Skeletal muscle cell (primary cell): ENCODE measurements at places on chromosomes 16 and 17.
A peak's percentile ranks its signal among the peaks of the same experiment; 100 is the strongest.

- no peak for DNase-seq
Observed at GRCh38 chr16:89962754-89963498, 14.4 kb downstream of the DEF8 start.

GRCh38 chr16:54519161-54519695, 232.6 kb upstream of the IRX3 start:
- no peak for DNase-seq

DNA sequence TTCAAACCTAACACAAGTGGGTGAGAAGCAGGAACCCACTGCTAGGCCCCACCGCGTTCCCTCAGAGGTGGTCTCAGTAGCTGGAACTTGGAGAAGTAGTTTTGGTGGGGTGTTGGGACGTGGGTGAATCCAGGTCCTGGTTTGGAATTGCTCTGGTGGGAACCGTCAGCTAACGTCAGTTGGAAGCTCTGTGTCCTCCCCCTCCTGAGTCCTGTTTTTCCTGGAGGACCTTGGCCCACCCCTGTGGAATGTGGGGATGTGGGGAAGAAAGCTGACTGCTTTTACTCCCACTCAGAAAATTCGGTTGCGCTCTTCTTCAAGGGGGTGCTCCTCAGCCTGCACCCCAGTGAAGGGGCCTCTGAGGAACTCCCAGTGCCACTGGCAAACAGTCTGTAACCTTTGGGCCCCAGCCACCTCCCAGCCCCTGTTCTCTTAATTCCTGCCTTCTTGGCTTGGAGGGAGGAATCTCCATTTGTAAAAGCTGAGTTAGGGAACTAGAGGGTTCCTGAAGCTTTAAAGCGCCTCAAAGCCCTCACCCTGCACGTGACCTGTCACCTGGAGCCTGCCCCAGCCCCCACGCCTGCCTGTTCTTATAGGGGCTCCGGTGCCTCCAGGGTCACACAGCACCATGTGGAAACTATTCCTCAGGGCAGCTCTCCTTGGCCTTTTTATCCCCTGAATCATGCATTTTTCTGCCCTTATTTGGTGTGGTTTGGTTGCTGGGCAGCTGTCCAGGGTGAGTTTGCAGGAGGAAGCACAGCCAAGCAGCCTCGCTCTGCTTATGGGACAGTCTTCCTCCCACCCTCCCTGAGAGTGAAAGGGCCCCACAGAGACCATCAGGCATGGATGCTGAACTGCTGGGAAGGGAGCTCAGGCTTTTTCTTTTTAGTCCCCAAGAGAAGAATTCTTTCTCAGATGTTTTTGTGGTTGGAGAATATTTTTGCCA, 16.2 kb upstream of the NAGLU start:
- peak; percentile 99 for DNase-seq

DNA sequence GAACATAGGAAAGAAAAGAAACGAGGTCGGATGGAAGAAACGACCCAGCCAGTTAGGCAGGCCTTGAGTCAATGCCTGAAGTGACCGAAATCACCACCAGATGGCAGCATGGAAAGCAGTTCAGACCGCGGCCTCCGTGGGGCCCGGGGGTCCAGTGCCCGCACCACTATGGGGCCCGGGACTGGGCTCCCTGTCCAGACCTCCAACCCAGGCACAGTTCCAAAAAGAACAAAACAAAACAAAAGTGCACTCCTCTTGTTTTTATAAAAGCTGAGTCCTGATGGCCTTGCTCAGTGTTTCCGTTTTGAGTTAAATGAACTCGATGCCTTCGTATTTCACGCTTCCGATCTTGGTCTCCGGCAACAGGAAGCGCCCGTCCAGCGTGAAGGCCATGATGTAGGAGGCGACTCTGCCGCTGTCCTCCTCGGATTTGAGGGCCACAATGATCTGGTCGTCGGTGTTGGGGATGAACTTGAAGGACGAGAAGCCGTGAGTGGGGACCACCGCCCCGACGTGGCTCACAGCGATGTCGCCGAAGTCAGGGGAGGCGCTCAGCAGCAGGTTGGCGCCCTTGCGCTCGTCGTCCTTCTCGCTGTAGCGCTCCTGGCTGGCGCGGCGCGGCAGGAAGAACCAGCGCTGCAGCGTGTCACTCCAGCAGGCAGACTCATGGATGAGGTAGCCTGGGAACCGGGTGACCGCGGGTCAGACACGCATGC, 13.7 kb upstream of the LGALS3BP start:
- DNase-seq = no peak

GRCh38 chr16:7509963-7510601, 177.4 kb downstream of the RBFOX1 start:
- peak; percentile 5 for DNase-seq

DNA sequence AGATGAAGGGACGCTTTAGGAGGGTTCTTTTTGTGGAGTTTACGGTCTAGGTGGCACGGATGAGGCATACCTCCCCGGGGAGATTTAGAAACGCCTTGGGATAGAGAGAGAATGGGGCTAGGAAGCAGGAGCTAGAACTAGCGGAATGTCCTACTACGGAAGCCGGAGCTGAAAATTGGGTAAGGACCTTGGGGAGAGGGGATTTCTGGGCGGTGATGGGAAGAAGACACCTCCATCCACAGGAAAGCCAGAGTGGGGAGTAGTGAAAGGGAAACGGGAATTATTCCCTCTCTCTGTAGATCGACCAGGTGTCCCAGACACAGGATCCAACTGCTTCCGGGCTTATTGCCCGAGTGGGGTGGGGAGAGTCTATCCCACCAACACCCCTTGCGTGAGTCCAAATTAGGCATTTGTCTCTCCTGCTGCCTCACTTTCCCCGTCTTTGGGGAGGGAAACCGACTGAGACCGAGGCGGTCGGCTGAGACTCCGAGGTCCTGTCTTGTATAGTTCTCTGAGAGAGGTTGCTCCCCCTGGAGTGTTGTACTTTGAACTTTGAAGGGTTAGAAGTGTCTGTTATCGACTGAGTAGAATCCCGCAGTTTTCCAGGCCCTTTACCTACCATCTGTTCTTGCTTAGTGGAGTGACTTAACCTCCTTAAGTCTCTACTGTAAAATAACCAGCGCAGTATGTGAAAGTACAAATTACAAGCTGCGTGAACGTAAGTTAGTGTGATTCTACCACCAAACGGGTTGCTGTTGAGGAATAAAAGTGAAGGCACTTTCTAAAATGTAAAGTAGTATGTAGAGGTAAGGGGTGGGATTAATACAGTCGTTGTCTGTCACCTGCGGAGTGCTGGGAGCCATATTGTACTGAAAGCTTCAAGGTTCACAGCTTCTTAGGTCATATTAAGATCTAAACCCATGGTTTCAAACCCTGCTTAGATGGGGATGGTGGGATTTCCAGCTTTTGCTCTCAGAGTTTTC, 1.0 kb downstream of the RSPRY1 start:
- no peak for DNase-seq

GRCh38 chr17:37100231-37100630, 151.5 kb downstream of the AATF start:
- no peak for DNase-seq

GRCh38 chr17:1422885-1423284, 22.9 kb upstream of the YWHAE start:
- peak; percentile 86 for DNase-seq

GRCh38 chr16:86945166-86945900, 367.0 kb downstream of the FOXL1 start:
- DNase-seq = no peak

- DNase-seq = no peak
Observed at GRCh38 chr17:64032081-64032480, 11.6 kb upstream of the ICAM2 start.

DNA sequence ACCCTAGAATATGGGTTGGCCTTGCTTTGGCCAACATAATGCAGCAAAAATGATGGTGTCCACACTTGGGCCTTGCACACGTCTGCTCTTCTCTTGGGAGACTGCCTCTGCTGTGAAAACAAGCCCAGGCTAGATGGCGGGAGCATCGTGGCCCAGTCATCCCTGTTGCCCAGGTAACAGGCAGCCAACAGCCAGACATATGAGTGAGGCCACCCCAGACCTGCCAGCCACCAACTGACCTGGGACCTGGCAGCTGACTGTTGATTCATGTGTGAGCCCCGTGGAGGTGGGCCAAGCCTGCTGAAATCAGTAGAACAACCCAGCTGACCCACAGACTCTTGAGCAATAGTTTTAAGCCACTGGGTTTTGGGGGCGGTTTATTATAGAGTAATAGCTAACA, 39.4 kb upstream of the CDH3 start:
- DNase-seq = no peak

GRCh38 chr17:9230346-9230745, 209.0 kb downstream of the NTN1 start:
- no peak for DNase-seq

GRCh38 chr16:2881783-2882649, 999 bp upstream of the FLYWCH2 start:
- DNase-seq = no peak

DNA sequence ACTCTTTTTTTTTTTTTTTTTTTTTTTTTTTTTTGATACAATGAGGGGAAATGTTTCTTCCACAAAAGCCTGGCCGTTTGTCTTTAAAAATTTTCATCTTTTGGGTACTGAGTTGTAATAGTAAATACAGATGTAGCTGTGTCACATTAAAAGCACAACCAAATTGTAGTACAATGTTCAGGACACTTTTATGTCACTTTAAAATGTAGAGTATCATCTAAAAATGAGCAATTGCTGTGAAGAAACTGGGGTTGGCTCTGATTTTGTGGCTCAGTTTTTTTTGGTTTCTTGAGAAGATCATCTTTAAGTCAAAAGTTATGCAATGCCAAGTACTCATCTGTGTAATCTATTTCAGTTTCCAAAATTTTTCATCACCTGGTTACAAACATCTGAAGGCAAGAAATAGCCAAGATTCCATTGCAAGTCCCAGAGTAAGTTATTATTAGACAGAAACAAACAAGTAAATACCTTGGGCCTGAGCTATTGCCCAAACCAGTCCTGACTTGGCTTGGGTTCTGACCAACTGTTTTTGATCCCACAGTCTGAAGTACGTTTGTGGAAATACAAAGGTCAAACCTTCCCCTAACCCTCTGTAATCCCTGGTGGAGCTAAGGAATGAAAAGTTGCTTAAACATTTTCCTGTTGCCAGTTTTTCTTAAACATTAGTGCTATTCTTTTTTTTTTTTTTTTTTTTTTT, 717.2 kb downstream of the WWOX start:
- no peak for DNase-seq

DNA sequence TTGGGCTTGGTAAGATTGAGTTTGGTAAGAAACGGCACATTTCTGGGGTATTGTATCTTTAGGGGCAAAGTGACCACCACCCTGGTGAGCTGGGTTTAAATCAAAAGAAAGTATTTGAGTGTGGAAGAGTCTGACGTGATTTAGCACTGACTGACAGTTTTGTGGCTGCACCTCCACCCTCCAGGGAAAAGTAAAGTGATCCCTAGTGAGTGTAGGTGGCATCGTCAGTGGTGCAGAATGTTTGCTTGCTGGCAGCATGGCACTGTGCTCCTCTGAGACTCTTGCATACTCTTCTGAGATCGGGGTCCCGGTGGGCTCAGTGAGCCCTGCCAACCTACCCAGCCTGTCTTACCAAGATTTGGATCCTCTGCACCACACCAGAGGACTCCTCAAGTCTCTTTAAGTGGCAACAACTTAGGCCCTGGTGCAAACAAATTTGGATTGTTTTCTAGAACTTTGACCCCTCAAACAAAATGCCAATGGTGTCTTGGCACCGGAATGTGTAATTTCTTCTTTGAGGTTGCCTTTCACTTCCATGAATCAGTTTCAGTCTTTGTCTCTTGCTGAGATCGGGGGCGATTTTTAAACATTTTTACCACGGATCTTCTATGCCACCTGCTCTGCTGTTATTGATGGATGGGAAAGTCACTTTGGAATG, 2.8 kb downstream of the PRKCB start:
- no peak for DNase-seq

- DNase-seq = no peak
Observed at GRCh38 chr17:32802306-32802705, 74.6 kb downstream of the MYO1D start.

GRCh38 chr17:55038291-55038690, 69.7 kb downstream of the STXBP4 start:
- no peak for DNase-seq

DNA sequence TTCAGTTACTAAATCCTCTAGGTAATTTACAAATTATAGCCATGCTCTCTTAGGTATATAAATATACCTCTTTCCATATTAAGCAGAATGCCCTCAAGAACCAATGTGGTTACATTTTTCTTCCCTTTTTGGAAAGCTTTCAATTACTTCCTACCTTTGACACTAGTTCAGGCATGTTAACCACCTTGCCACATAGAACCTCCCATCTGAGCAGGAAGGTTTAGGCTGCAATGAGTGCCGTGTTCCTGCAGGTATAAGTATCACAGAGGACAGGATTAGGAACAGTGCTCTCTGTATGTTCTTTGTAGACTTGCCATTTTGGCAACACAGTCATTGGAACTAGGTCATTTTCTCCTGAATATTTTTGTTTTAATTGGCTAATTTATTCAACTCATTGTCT, 20.1 kb downstream of the KRT25 start:
- no peak for DNase-seq

DNA sequence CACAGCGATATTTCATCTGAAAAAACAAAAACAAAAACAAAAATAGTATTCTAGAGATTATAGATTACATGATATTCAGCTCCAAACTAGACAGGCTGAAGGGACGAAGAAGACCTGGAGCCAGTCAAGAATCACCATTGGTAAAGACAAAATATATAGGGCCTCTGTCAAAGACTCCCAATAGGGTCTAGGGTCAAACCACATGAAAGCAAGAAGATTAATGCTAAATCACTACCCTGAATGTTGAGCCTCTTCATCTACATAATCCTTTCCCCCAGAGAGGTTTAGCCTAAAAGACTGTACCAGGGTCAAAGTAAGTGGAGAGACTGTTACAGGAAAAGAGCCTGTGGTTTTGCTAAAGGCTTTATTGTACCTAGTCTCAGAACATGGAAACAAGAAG, 10.8 kb upstream of the NME1 start:
- no peak for DNase-seq

GRCh38 chr16:30700491-30700890, 1.5 kb downstream of the SRCAP start:
- no peak for DNase-seq

GRCh38 chr17:78325076-78325687, 34.7 kb downstream of the SOCS3 start:
- DNase-seq = peak; percentile 55

- DNase-seq = no peak
Observed at GRCh38 chr16:50684823-50685461, 3.8 kb upstream of the SNX20 start.
